ENCODE measurements at places on chromosomes 13 and 19.

- no peak for DNase-seq
Measured at GRCh38 chr13:51364404-51365008, 25.0 kb downstream of the SERPINE3 start.

DNA sequence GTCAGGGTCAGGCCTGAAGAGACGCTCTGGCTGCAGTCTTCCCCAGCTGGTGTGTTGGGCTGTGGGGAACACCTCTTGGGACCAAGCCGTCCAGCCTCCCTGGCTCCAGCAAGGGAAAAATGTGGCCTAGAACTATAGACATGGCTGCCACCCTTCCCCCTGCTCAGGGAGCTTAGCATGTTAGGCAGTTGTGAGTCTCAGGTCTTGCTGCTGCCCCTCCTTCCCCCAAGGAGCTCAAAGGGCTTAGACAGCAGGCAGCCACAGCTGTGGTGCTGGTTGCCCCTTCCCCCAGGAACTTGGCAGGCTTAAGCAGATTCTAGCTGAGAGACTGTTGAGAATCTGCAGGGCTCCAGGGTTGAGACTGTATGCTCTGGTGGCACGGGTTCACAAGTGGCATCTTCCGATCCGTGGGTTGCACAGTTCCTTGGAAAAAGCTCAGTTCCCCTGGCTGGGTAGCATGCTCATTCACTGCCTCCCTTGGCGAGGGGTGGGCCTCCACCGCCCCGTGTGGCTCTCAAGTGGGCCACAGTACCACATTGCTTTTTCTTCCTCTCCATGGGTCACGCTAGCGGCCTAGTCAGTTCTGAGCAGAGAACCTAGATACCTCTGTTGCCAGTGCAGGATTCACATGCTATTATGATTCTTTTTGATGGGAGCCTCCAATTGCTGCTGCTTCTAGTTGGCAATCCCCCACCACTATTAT is 1258.6 kb downstream of the OLFM4 start:
- no peak for DNase-seq

GRCh38 chr19:33683881-33684537 is 62.3 kb downstream of the CHST8 start:
- no peak for DNase-seq

- DNase-seq: peak; percentile 76
Measured at GRCh38 chr19:1401138-1401888, at the start of gene GAMT. GAMT (minus strand) TSS chr19:1401542; CDS start chr19:1401476, 66 bp downstream.

- DNase-seq: no peak
Measured at GRCh38 chr13:51599444-51600176, 15.3 kb downstream of the WDFY2 start.

DNA sequence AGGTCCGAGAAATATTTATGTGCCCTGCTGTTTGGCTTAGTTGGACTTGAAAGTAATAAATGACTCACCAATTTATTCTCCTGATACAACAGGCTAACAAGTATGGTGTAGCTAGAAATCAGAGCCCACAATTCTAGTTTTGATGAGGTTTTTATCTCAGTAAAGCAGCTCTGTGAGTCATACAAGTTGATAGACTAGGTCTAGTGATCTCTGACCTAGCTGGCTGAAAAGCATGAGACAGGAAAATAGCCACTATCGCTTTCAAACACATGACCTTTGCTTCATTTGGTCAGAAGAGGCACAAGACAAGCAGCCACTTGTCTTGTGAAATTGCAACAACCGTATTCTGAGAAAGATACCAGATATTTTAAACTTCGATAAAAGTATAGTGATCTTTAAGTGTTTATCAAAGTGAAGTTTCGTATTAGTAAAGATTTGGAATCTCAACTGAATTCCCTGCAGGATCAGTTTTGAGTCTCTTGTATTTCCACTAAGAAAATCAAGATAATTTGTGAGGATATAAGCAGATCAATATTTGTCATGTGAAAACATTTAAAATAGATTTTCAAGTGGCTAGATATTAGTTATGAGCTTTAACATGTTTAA is 126.7 kb downstream of the MAB21L1 start:
- no peak for DNase-seq

DNA sequence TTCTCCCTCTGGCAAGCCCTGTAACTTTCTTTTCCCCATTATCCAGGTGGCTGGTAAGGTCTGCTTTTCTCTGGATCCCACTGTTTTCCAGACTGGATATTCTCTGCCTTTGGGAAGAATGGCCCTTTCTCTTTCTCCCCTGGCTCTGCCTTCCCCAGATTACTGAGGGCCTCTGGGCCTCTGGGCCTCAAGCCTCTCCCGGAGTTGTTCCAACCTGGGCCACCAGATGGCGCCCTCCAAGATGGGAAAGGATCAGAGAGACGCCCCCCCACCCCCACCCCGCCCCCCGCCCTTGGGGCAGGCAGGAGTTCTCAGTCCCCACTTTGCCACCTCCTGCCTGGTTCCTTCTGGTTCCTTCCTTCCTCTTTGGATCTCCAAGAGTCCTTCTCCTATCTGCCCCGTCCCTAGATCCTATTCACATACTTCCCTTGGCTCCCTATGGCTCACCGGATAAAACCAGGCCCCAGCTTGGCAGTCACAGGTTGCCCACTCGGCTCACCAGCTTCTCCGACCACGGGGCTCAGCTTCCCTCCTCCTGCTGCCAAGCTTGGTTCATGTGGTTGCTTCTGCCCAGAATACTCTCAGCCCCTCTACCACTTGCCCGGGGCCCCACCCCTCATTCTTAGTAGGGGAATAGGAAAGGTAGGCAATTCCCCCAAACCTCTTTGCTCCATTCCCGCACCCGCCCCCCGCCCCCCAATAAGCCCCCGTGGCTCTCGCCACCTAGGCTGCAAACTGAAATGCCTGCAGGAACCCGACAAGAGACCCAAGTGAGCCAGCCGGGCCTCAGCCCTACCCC is 13.1 kb downstream of the EPS8L1 start:
- DNase-seq: peak; percentile 79

DNA sequence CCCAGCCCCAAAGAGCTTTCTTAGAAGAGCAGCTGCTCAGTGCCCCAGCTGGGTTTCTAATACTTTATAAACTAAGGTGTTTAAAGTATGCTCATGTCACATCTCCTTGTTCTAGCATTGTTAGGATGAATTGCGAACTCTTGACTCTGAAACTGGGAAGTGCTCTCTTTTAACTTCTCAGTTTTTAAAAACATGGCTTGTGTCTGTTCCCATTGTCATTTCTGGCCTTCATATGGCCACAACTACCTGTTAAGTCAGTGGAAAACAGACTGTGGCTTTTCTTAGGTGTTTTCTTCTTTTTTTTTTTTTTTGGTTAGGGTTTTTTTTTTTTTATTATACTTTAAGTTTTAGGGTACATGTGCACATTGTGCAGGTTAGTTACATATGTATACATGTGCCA is 164.7 kb downstream of the KCNRG start:
- no peak for DNase-seq

DNA sequence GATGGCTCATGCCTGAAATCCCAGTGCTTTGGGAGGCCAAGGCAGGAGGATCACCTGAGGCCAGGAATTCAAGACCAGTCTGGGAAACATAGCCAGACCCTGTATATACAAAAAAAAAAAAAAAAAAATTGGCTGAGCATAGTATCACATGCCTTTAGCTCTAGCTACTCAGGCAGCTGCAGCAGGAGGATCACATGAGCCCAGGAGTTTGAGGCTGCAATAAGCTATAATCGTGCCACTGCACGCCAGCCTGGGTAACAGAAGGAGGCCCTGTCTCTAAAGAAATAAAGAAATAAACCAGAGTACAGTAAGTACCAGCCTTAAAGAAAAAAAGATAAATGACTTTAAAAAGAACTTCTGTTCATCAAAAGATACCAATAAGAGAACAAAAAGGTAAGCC is 52.9 kb downstream of the FAM124A start:
- no peak for DNase-seq

DNA sequence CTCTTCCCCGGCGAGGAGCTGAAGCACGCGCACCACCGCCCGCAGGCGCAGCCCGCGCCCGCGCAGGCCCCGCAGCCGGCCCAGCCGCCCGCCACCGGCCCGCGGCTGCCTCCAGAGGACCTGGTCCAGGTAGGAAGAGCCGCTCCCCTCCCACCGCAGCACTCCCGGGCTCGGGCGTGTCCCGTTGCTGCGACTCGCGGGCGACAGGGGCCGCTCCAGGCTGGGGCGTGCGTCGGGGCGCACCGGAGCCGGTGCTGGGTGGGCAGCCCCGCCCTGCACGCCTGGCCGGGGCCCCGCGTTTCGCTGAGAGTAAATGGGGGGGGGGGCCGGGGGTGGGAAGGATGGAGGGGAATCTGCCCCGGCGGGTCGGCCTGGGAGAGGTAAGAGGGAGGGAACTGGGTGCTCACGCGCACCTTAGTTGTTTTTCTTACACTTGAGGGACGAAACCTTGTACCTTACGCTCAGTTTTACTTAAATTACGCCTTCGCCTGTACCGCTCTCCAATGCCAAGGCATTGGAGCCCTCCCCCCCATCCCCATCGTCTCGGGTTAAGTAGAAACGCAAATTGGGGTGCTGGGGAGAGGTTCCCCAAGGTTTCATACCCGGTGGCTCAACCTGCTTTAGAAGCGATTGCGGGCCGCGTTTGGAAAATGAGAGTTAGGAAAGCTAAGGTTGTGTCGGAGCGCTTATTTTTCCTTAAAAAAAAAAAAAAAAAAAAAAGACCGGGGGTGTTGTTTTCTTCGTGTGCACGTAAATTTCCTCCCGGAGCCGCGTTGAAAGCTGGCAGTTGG is 850 bp downstream of the KLF5 start:
- peak; percentile 34 for DNase-seq

- no peak for DNase-seq
Measured at GRCh38 chr13:31870511-31870910, 131.2 kb downstream of the RXFP2 start.

GRCh38 chr13:32889986-32890565 is 126.1 kb upstream of the KL start:
- no peak for DNase-seq

- no peak for DNase-seq
Measured at GRCh38 chr19:10660346-10660745, 6.2 kb downstream of the ILF3 start.

GRCh38 chr13:40370661-40371060 is 295.8 kb downstream of the FOXO1 start:
- no peak for DNase-seq

GRCh38 chr13:103101901-103102300 is 35.7 kb upstream of the SLC10A2 start:
- DNase-seq: no peak

DNA sequence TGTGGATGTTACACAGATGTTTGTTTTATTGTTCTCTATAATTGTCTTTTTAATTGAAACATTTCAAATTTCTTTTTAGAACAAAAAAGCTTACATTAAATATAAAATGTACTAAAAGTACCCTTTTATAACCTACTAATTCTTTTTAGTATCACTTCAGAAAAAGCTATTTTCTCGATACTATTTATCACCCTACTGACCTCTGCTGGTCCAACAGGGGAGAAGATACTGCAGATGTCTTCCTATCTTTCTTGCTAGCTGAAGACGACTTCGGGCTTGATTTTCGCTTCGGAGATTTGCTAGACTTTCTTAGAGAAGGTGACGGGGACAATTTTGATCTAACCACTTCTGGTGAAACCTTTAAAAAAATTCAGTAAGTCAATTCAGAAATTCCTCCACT is 42.4 kb downstream of the ZC3H13 start:
- DNase-seq: no peak

DNA sequence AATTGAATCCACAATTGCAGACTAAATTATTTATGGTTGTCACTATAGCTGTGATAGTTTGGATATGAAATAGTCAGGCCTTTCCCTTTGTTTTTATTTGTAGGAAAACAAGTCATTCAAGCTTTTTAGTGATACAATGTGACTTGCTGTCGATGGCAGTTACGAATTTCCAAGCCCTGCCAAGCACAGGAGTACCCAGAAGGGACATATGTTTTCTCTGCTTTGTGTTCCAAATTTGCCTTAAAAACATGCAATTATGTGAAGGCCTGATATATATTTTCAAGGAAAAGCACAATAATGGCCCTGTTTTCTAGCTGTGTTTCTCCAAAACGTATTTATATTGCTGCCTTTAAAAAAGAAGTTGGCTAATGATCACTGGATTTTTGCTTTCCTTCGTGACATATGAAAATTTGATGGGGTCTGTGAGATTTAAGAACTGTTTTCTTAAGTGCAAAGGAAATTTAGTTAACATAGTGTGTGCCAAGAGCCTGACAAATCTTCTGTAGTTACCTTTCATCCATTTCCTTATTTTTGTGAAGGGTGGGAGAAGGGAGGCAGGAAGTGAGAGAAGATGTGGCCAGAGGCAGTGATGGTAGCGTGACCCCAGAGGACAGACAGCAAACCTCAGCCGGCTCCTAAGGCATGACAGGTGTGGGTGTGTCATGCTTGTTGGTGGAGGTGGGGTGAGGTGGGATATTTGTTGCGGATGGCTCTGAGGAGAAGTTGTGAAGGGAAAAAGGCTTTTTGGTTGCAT is 79.6 kb downstream of the TEX26 start:
- DNase-seq: no peak

DNA sequence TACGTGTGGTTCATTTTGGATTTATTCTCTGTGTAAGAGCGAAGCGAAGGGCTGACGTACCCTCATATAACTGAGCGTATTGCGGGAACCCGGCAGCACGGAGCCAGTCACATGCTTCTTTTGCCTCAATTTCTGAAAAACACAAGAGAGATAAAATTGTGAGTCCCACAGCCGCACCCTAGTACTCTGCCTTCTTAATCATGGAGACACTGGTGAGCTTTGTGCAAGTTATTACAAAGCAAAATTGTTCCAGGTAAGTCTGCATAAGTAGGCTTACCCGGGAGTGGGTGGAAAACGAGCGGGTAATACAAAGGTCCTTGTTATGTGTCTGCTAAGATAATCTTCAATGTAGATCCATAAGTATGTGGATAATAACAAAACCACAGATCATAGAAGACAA is 118.1 kb downstream of the STARD13 start:
- no peak for DNase-seq

DNA sequence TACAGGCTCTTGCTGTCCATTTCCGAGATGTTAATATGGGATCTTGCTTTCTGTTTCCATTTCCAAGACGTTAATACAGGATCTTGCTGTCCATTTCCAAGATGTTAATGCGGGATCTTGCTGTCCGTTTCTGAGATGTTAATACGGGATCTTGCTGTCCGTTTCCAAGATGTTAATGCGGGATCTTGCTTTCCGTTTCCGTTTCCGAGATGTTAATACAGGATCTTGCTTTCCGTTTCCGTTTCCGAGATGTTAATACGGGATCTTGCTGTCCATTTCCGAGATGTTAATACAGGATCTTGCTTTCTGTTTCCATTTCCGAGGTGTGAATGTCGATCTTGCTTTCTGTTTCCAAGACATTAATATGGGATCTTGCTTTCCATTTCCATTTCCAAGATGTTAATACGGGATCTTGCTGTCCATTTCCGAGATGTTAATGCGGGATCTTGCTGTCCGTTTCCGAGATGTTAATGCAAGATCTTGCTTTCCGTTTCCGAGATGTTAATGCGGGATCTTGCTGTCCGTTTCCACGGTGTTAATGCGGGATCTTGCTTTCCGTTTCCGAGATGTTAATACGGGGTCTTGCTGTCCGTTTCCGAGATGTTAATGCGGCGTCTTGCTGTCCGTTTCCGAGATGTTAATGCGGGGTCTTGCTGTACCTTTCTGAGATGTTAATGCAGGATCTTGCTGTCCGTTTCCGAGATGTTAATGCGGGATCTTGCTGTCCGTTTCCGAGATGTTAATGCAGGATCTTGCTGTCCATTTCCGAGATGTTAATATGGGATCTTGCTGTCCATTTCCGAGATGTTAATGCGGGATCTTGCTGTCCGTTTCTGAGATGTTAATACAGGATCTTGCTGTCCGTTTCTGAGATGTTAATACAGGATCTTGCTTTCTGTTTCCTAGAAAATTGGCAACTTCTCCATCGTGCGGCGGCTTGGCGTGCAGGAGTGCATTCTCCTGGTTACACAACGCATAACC is 38.3 kb downstream of the PEX11G start:
- no peak for DNase-seq
